ENCODE measurements at places on chromosomes 16 and 17. TPM values are rescaled to one million over a fixed set of nuclear protein-coding genes. Genes with fewer than 3 reads are reported as not detected.

GRCh38 chr17:15947976-15948752 is 3.2 kb downstream of the ADORA2B start:
- peak; percentile 57 for ATAC-seq

The KLHL10 gene
- total RNA-seq = 0.32 TPM

DNA sequence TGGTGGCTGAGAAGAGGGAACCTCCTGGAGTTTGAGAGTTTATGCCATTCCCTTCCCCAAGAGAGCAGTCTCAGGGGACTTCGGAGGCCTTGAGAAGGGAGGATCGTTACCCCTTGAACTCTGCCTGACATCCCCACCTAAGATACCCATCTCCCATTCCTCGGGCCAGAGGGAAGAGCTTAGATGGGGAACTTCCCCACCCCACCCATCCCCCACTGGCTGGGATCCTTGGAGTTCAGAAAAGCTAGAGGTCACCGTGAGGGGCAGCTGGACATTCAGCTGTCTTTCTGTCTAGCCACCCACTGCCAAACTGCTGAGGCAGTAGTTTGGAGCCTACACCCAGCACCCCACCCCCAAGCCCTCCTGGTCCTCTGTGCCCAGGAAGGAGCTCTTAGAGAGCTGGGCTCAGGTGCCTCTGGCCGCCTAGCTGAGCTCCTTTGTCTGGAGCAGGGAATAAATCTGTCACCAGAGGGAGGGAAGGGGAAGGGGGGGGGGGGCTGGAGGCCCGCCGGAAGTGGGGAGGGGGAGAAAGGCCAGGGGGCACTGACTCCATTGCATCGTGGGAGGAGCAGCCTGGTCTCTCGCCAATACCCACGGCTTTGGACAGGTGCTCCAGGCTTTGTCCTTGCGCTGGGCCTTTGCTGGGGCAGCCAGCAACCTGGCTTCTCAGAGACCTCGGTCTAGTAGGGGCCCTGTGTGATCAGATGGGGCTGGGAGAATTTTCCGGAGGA is 1.0 kb downstream of the HSD11B2 start:
- no peak for ATAC-seq

DNA sequence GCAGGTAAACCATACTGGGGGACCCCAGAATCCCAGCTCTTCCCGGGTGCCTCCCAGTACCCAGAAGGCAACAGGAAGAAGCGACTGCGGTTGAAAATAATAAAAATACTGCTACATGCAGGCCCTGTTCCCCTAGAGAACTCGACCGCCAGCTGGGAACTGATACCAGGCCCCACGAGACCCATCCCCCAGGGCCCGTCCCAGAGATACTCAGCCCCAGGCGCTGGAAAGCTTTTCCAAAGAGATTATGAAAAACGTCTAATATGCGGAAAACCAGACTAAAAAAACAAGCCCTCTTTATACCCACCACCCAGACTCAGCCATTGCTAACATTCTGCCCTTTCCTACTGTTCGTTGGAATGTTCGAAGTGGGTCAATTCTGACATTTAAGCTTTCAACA is 12.9 kb upstream of the MEAK7 start:
- no peak for ATAC-seq

All from esophagus mucosa (tissue), 1 donor.